ENCODE measurements at places on chromosomes 3 and 15. TPM values are rescaled to one million over a fixed set of nuclear protein-coding genes. Genes with fewer than 3 reads are reported as not detected.

GRCh38 chr15:64348455-64348854, 7.5 kb downstream of the CSNK1G1 start:
- no peak for DNase-seq

The TMEM45A gene
- 3.2 TPM for total RNA-seq

The DNAH12 gene
- total RNA-seq, result 0.16 TPM

The CDV3 gene
- 134 TPM for total RNA-seq

- DNase-seq, result no peak
These were observed 1.4 kb upstream of the ACP3 start for GRCh38 chr3:132315851-132316250.

DNA sequence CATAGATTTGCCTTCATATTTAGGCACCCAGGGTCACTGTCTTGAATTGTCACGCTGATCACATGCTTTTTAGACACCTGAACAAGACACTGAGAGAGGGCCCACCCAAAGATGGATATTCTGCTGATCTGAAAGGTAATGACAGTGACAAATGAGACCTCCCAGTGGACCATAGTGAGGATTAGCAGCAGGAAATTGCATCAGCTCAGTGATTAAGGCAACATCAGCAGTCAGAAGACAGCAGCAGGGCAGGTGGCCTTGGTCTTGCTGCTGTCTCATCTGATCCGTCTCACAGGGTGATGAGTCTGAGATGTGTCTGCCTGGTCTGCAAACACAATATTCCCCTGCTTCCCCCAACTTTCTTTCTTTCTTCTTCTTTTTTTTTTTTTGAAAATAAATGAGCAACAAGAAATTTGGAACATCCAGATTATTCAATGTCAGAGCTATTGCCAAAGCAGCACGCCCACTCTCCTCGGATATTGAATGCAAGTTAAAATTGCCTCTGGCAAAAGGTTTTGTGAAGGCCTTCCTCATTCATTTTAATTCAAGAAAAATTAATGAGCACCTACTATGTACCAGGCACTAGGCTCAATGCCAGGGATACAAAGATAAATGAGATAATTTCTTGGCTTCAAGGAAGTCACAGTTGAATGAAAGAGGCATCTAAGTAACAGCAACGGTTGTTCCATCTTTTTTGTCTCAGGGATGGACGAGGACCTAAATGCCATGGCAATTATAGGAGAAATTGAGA, 14.1 kb downstream of the OTOL1 start:
- DNase-seq, result no peak

DNA sequence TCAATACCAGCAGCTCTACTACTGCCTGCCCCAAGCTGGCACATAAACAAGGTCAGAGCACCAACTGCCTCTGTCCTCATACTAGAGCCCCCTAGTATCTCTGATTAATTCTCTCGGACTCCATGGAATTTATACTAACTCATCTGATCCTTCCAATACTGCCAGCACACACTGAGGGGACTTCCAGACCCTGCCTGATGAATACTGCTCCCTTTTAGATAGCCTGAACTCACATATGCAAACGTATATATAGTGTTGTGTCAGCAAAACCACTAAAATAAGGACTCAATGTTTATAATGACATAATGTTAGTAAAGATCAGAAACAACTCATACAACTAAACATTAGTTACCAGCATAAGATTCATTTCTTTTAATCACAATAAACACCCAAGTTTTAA, 25.0 kb downstream of the CEP70 start:
- no peak for DNase-seq
